Activated CD4-positive, CD25-positive, alpha-beta regulatory T cell (primary cell): ENCODE measurements at places on chromosomes 5 and 9.

DNA sequence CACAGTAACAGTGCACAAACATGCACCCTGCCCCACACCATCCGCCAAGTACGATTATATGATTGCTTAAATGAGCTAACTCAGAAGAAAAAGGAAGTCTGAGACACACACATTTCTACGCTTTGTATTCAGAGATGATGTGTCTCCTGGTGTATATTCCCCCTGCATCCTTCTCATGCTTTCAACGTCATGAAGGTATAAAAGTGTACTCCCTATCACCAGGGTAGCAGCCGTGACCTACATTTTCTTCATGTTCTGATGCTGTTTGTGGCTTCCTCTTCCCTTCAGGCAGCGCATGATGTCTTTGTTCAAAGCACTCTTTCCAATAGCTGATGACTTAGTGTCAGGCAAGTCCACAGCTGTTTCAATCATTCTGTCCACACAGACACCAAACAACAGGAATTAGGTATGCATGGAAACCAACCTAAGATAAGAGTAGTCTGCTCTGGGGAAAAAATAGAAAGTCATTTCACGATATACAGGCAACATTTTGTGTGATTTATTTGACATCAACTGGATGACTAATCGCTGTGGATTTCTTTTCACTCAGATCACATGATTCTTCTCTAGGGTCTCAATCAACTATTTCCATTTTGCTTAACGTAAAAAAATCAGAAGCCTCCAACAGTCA lies 269.4 kb upstream of the PTGER4 start:
- DNase-seq, result no peak

GRCh38 chr5:173629628-173630027 lies 13.2 kb upstream of the BOD1 start:
- no peak for DNase-seq

GRCh38 chr9:70428781-70429180 lies 14.3 kb upstream of the KLF9 start:
- no peak for DNase-seq

- no peak for DNase-seq
These were observed 19.8 kb upstream of the EXOC3 start for GRCh38 chr5:423233-423565.

- DNase-seq, result no peak
These were observed 131.5 kb downstream of the MTX3 start for GRCh38 chr5:79859588-79859987.

- no peak for DNase-seq
These were observed at the start of gene RASEF for GRCh38 chr9:83062651-83063527. Gene RASEF (minus strand): TSS chr9:83063142. CDS start chr9:83062867, 275 bp downstream.

- no peak for DNase-seq
These were observed 74.9 kb downstream of the GTF3C4 start for GRCh38 chr9:132744881-132745755.

DNA sequence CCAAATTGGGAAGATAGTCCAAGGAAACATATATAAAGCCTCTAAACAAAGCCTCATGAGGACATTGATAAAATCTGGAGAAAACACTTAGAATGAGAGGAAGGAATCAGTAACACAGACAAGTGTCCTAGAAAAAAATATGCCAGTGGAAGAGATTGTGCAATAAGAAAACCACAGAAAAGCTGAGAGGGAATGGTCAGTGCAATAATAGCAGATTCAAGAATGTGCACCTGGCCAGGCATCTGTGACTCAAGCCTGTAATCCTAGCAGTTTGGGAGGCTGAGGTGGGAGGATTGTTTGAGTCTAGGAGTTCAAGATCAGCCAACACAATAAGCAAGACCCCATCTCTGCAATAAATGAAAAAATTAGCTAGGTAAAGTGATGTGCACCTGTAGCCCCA lies 691.2 kb upstream of the CDH6 start:
- no peak for DNase-seq

DNA sequence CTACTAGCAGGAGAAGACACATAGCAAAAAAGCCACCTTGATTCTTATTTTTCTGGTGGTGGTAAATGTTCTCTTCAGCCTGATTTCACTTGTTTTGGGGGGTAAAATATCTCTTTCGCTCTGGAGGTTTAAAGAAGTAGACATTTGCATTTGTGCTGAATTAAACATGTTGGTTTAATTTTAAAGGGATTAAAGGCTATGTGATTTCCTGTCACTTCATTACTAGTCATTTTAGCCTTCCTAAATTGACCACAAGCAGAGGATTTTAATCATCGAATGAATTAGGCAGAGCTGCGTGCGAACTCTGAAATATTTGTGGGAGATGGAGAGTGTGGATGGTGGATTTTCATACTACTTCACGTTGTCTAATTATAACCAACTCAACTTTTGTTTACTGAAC lies 4.8 kb downstream of the RASGRF2 start:
- no peak for DNase-seq

- DNase-seq, result no peak
These were observed 9.8 kb upstream of the GDNF start for GRCh38 chr5:37849641-37850040.

- DNase-seq, result no peak
These were observed 85.9 kb upstream of the LIFR start for GRCh38 chr5:38642189-38642911.

DNA sequence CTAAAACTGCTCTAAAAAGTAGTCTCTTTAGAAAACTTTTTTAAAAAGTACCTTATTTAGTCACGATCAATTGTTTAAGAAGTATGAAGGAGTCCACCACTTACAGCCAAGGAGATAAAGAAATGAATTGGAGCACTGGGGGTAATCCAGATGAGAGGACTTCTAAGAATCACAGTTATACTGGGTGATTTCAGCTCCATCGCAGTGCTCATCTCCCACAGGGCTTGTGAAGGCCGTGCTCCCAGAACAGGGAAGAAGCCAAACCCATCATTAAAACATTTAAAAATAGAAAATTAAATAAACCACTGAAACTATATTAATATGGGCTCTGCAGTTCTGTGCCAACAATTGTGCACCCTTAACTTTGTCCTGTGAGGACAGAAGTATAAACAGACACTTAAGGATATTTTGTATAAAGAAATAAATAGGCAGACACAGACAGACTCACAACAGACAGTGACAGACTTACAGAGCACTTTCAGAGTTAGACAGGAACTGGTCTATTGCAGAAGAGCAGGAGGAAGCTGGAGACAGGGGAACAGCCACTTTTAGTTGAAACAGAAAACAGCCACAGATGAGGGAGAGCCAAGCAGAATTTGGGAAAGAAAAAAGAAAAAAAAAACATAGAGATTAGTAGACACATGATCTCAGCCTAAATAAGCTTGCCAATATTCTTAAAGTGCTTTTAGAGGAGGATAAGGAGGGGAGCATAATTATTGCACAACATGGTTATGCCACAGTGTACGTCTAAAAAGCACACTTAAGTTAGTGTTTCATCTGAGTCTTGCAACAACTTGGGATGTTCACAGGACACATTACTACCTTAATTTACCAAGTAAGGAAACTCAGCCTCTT lies 81.8 kb downstream of the FBXO38 start:
- DNase-seq, result no peak

- DNase-seq, result no peak
These were observed 184.3 kb downstream of the CTNND2 start for GRCh38 chr5:11719888-11720481.

DNA sequence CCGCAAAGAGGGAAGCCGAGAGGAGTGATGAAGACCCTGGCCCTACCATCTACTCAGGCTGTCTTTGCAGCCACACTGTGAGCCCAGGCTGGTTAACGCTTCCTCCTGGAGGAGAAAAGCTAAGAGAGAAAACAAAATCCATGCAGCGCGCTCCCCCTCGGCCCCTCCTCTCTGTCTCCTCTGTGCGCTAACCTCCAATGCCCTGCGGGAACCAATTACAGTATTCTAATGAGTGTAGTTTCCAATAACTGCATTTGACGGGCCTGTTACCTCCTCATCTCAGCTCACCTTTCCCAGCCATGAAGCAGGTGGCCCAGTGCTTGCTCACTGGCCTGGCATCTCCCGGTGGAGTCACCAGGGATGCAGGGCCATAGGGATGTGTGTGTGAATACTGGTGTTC lies 565.5 kb downstream of the EBF1 start:
- no peak for DNase-seq

GRCh38 chr9:98795970-98796363 lies 388 bp downstream of the ANKS6 start:
- DNase-seq, result no peak
